Activated T-helper 1 cell treated with anti-CD3 and anti-CD28 coated beads, Interleukin-12 subunit alpha, Interleukin-12 subunit beta, Interleukin-2, Interleukin-4 antibody, amounts not matched to agents 30 ng/mL and 10 ng/mL and 1 ng/mL, durations not matched to agents 14 hours and 24 hours and 36 hours (primary cell): ENCODE measurements at places on chromosomes 4 and X.

- no peak for DNase-seq
Observed at GRCh38 chr4:3791910-3792542, 25.8 kb downstream of the ADRA2C start.

- DNase-seq: no peak
Observed at GRCh38 chr4:105551965-105552746, at the start of gene ARHGEF38. ARHGEF38 (plus strand) TSS chr4:105552620; CDS start chr4:105552766, 146 bp downstream.

DNA sequence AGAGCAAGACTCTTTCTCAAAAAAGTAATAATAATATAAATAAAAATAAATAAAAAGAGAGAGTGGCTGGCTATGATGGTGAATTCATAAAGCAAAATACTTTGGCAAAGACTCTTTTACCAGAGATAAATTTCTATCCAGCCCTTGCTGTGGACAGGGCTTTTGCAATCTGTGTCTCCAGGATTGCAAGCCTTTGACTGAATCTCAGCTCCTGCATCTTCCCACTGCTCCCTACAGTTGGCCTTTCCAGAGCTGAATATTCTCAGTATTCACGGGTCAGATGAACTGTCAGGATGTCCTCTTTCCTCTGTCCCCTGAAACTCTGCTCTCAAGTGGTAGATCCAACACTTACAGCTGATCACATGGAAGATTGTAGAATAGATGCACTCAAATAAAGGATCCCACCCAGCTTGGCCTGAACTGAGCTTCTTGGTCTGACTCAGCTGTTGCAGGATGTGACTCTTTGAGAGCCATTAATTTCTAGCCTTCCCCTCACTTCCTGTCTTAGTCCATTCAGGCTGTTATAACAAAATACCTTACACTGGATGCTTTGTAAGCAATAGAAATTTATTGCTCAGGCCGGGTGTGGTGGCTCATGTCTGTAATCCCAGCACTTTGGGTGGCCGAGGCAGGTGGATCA lies 123.4 kb upstream of the GUCY1A1 start:
- no peak for DNase-seq

- DNase-seq: no peak
Observed at GRCh38 chrX:32041181-32041580, 969.3 kb upstream of the FTHL17 start.

DNA sequence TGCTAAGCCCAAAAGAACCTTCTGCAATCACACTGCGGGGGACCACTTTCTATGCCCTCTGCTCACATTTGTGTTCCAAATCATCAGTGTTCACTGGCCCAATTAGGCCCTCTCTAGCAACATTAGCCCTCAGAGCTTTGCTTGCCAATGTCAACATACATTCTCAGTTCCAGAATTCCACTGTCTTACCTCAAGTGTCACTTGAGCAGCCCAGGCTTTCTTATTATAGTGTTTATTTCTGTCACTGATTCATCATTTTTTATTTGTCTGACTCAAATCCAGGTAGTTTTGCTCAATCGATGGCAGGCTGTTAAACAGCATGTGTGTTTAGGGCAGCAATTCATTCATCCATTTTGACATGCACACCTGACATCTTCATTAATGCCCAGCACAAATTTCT lies 291.2 kb downstream of the TEX13A start:
- no peak for DNase-seq

- DNase-seq: no peak
Observed at GRCh38 chr4:77854431-77855111, 8.1 kb upstream of the MRPL1 start.

GRCh38 chr4:124030147-124030546 lies 633.6 kb downstream of the SPRY1 start:
- no peak for DNase-seq

DNA sequence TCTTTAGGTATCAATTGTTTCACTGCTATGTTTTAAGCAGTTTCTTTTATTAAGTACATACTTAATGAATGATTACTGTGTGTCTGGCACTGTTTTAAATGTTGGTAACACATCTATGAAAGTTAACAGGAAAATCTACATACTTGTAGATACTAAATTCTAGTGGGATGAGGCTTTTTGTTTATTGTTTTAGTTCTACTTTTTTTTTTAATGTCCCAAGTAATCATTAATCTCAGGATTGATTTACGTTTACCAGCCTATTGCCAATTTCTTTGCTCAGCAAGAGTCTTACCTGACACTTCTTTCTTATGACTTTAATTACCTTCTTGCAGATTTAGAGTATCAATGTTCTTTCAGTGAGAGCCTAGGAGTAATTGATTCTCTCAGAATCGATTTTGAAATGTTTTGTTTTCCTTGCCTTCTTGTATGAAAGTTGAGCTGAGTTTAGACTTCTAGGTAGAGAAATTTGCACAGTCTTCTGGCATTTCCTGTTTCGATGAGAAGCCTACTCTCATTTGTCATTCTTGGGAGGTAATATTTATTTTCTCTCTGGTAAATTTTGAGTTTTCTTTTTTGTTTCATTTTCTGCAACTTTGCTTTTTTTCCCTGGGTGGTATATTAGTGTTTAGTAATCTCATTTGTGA lies 235.2 kb upstream of the ANKRD50 start:
- DNase-seq: no peak

DNA sequence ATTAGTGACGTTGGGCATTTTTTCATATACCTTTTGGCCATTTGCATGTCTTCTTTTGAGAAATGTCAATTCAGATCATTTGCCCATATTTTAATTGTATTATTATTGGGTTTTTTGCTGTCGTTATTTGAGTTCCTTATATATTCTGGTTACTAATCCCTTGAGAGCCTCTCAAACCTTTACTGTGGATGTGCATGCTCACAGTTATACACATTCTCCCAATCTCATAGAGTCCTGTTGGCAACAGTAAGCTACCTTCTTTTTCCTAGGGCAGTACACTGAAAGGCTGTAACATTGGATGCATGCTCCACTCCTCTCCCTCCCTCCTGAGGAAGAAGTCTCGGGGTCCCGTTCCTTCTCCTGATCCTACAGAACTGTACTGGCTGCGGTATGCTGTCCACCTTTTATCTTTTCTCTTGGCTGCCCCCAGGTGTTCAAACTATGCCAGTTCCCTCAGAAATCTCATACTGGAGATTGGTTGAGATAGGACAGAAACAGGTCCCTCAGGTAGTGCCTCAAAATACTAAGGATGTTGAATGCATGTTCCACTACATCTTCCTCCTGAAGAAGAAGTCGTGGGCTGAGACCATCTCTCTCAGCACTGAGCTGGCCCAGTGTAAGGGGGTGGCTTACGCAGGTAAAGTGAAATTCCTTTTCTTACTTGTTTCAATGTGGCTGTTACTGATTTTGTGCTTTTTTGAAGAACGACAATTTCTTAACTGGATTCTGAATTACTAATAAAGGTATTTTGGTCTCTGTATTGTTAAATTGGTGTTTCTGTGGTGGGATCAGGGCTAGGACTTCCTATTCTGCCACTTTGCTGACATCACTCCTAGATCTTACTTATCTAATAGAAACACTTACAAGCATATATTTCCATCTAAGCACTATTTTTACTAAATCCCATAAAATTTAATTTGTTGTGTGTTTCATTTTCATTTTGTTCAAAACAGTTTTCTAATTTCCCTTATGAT lies 145.4 kb upstream of the HUWE1 start:
- DNase-seq: peak; percentile 20

- DNase-seq: no peak
Observed at GRCh38 chr4:109015413-109015810, 252.6 kb upstream of the ETNPPL start.

GRCh38 chr4:171035909-171036308 lies 777.3 kb upstream of the GALNTL6 start:
- DNase-seq: no peak

- no peak for DNase-seq
Observed at GRCh38 chrX:118644378-118644777, 83.0 kb upstream of the IL13RA1 start.

- no peak for DNase-seq
Observed at GRCh38 chr4:153383131-153383530, 38.6 kb downstream of the MND1 start.

DNA sequence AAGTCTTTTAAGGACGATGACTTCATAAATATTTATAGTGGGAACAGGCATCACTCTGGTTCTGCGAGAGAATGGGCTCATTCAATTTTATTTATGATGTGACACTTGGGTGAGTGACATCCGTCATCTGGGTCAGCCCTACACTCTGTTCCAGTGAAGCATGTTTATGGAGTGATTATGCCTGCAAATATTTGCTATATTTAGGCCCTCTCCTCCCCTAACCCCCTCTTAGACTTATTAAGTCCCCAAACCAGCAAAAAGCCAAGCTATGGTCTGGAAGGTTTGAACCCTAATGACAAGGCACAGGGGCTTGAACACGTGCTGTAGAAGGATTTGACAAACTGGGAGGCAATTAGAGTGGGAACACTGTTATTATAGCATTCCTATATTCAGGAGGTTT lies 55.9 kb downstream of the C4orf51 start:
- DNase-seq: no peak

DNA sequence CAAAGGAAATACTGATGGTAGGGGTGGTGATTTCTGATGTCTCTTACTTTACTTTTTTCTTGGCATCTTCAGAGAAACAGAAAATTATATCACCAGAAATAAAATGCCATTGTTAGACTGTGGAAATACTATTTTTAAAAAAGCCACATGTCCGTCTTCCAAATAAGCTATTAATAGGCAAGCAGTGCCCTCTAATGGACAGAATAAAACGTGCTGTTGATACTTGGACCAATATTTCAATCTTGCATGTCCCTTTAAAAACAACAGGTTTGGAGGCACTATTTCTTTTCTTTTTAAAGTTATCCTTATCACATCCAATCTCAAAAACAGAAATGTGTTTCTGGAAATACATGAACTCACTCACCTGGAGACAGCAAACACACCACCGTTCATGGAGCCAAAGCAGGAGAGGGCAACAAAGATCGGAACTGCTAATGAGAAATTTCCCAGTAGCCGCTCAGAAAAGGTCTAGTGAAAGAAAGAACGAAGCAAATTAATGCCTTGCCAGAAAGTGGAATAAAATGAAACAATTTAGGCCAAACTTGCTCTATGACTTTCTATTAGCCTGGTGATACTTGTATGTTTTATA lies 59.2 kb downstream of the SLC7A11 start:
- no peak for DNase-seq

GRCh38 chr4:85720735-85721134 lies 245.8 kb downstream of the ARHGAP24 start:
- DNase-seq: no peak

GRCh38 chr4:60565558-60565957 lies 634.6 kb upstream of the ADGRL3 start:
- no peak for DNase-seq

DNA sequence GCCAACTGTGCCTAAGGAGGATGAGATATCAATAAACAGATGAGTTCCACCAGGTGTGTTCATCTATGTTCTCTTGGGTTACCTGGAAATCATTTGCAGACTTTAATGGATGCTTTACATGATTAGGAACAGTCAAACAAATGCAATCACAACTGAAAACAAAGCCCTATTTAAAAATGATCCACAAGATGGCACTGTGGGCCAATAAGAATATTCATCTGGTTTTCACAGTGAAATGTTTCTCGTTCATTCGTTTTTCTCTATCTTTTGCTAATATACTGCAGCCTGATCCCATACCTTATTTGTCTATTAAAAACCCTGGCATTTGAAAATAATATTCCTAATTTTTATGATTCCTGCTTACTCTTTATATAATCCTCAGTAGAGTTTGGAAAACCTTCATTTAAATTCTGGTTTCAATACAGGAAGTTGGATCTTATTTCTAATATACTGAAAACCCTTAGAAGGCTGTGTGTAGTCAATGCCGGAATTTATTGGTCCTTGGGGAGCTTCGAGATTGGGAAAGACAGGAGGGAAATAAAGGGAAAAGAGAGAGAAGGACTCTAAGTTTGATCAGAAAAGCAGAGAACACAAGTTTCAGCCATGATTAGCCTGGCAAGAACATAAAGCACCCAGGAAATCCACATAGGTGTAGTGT lies 63.8 kb upstream of the TAPT1 start:
- DNase-seq: no peak

DNA sequence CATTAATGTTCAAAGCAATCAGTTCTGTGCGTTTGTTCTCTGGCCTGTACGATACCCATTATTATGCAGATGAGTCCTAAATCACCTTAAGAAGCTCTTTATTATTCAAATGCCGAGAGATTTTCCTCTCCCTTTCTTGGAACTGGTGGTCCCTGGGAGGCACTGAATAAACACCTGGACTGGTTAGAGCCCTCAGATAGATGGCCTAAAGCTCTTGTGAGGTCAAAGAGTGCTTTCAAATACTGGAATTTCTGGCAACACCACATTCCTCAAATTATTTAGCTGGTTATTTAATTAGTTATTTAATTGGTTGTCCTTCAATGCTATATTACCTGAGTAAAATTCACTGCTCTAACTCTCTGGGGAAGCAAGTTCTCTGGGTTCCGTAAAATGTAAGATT lies 3.0 kb downstream of the ARHGEF38 start:
- no peak for DNase-seq

GRCh38 chrX:112731793-112732192 lies 52.1 kb upstream of the LHFPL1 start:
- no peak for DNase-seq

DNA sequence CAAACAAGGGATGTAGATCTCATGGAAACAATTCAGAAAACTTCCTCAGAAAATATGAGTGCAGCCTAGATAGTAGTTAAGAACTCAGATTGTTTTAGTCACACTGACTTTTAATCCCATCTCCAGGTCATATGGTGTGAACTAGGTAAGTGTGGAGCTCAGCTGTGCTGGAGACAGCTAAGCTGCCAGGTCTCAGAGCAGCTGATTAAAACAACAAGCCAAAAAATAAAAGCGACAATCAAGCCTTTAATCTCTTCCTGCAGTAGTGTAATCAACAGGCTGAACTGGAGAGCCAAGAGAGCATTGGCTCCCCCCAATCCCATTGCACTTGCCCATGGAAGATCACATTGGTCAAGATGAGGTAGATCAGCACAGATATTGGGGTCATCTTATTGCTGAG lies 98.3 kb upstream of the ATOH1 start:
- no peak for DNase-seq

- DNase-seq: no peak
Observed at GRCh38 chr4:87707279-87707918, 57.3 kb downstream of the DMP1 start.

DNA sequence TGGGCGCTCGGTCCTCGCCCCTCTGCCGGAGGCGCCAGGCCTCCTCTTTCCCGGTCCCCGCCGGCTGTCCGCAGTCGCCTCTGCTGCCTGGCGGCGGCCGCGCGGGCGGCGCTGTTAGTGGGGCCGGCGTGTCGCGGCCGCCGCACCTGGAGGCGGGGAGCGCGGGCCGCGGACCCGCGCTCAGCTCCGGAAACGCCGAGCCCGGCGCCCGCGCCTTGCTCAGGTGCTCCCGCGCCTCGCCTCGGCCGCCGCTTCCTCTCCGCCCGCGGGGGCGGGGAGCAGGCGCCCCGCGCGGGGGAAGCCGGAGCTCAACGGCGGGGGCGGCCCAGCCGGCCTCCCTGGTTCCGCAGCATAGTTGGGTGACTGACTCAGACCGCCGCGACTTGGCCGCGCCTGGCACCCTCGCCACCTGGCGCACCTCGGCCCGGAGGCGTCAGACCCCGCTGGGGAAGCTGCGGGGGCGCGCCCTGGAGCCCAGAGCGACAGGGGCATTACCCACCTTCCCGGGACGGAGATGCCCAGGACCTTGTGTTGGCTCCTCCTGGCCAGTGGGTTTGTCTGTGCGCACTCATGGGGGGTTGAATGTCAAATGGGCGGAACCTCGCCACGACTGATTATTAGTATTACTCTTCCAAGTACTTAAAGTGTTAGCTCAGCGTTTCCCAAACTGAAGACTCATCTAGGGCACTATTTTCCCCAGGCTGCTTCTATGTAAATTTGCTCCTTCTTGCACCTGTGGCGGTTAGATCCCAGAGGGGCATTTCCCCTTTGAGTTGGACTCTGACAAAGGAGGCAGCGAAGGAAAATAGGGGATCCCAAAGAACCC lies at the start of gene ARAP2:
Gene ARAP2 (minus strand): TSS at position 258 of the 826 bp plus-strand sequence. CDS start 15,028 bp downstream, outside the sequence.
- DNase-seq: peak; percentile 68
